ENCODE measurements at places on chromosomes 3 and 15.

DNA sequence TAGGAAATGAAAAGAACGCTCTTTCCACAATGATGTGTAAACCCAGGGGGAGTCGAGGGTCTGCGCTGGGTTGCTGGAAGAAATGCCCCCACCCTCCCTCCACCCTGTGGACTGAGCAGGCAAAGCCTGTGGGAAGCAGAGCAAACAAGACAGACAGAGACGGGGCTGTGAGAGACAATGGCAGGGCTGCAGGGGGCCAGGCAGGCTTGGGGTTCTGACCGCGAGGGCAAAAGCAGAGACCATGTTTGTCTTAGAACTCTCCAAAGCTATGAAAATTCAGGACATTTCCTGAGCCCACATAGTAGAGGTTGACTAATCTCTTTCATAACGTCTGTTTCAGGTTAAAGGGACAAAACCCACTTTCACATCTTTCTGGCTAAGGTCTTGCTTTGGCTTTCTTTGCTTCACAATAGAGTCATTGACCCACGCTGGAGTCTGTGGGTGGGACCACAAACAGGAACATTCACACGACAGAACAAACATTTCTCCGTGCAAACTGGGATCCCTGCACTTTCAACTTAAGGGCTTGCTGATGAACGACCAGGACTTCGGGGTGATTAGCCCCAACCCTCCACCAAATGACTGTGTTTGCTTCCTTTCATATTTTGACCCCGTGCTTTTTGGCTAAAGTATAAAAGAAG lies 156.0 kb upstream of the TPM1 start:
- no peak overlapping the region for H3K4me3 ChIP-seq
- H3K27me3 ChIP-seq = no peaks in the 10 kb centered on the region
- no peaks in the 10 kb centered on the region for H3K36me3 ChIP-seq

GRCh38 chr15:96053781-96054428 lies 276.6 kb upstream of the NR2F2 start:
- no peaks in the 10 kb centered on the region for H3K27me3 ChIP-seq
- no peak for DNase-seq
- peaks cover 3% of the 10 kb centered on the region for H3K4me1 ChIP-seq
- peak overlapping the region; percentile 56 for H3K4me3 ChIP-seq

- H3K27me3 ChIP-seq = no peaks in the 10 kb centered on the region
- no peaks in the 10 kb centered on the region for H3K4me1 ChIP-seq
- no peak overlapping the region for H3K4me3 ChIP-seq
- H3K27ac ChIP-seq = no peak overlapping the region
- DNase-seq = no peak
- no peaks in the 10 kb centered on the region for H3K36me3 ChIP-seq
These were observed 288.8 kb downstream of the ZBTB20 start for GRCh38 chr3:114858329-114858728.

- peak overlapping the region; percentile 95 for H3K27ac ChIP-seq
- DNase-seq = no peak
- peaks cover 65% of the 10 kb centered on the region for H3K4me1 ChIP-seq
- H3K36me3 ChIP-seq = no peaks in the 10 kb centered on the region
- peak overlapping the region; percentile 89 for H3K4me3 ChIP-seq
- H3K27me3 ChIP-seq = no peaks in the 10 kb centered on the region
These were observed 423 bp downstream of the TKT start for GRCh38 chr3:53255423-53255774.

GRCh38 chr3:151410891-151411559 lies 26.5 kb upstream of the P2RY12 start:
- DNase-seq = no peak
- H3K4me1 ChIP-seq = no peaks in the 10 kb centered on the region
- H3K4me3 ChIP-seq = no peak overlapping the region
- no peak overlapping the region for H3K27ac ChIP-seq
- H3K27me3 ChIP-seq = no peaks in the 10 kb centered on the region

DNA sequence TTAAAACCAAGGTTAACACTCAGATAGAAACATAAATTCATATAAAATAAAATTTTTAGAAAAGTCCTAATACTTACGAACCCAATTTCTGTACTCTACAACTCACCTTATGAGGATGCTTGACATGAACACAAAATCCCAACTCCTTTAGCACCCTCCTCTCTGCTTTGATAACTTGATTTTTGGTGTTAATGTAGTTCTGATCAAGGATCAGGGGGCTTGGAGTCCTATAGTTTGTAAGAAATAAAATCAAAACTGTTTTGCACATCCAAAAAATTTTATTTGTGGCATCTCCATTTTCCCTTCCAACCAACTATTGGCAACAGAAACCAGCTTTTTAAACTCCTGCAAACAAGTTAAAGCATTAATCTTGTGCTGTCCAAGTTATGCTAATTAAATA lies 7.0 kb downstream of the CCNL1 start:
- peaks cover 39% of the 10 kb centered on the region for H3K36me3 ChIP-seq
- no peak for DNase-seq
- H3K27me3 ChIP-seq = no peaks in the 10 kb centered on the region
- H3K4me3 ChIP-seq = no peak overlapping the region

Data from esophagus squamous epithelium (tissue), 5 donors.